Pulmonary artery endothelial cell (primary cell): ENCODE measurements at places on chromosomes 12 and 14.

DNA sequence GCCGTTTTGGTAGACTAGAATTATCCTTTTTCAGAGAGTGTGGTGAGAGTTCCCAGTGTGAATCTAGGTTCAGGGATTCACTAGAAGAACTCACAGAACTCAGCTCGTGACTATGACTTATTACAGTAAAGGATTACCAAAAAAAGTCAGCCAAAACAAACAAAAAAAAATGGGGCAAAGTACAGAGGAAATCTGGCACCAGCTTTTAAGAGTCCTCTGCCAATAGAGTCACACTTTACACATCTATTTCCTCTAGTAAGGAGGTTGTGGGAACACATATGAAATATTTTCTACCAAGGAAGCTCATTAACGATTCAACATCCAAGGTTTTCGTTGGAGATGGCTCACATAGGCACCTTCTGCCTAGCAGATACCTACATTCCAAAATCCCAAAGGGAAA, 28.2 kb downstream of the TSPAN19 start:
- DNase-seq = peak; percentile 17

DNA sequence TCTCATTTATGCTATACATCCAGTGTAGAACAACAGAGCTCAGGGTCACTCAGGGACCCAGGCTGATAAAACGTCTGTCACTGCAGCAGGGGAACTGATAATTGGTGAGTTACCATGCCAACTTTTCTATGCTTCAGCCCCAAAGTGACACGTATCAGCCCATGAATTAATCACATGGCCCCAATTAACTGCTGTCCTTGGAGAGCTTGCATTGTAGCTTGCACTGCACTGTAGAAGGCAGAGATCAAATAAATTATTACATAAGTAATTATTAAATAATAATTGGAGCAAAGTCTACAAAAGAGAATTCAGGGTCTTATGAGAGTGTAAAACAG, 144.6 kb downstream of the SUDS3 start:
- DNase-seq = no peak

DNA sequence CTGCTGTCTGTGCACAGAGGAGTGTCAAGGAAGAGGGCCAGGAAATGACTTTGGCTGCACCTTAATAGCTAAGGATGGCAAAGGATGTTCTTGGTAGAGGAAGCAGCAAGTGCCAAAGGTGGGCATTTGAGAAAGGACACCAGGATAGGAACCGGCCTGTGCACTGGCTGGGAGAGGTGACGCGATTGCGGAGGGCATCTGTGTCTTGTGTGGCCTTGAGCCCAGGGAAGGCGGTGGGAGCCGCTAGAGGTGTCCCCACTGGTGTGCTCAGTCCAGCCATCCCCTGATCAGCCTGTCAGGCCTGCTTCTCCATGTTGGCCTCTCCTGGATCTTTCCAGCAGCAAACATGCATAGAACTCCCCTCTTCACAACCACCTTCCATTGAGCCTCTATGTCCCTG, 30.2 kb downstream of the PAPLN start:
- DNase-seq = no peak

- DNase-seq = no peak
Measured at GRCh38 chr12:64072916-64073575, 149.1 kb downstream of the KICS2 start.

DNA sequence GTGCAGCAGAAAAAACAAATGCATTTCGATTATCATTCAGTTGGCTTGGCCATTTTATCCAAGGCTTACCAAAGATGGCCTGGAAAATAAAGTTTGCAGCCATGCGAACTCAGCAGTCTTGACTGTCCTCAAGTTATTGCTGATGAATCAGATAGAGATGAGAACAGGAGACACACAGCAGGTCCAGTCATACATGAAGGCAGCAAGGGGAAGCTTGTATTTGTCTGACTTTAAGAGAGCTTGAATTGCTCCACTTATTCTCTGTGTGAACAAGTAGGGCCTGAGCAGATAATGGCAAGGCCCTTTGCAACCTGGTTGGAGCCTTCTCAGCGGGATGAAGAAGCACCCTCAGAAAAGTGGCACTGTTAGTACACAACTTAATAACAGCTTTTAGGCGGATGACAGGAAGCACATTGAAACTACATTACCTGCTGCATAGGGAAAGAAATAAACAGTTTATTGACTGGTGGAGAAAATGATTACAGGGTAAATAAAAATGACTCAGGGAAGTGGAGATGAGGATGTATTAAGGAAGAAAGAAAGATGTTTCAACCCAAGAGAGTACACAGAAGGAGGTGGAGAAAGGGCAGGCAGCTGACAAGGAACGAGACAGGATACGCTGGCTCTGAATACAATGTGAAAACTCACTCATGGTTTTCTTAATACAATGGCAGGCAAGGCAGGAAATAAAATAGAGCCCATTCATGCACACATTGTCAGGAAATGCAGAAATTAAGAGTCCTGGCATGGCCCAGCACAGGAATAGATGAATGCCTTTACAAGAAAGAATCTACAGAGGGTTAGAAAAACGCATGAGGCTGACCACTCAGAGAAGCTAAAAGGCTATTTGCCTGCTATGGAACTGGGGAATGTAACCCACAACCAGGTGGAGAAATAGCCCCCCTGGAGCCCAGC, 128.4 kb downstream of the GALC start:
- peak; percentile 32 for DNase-seq

- no peak for DNase-seq
Measured at GRCh38 chr12:95213119-95213518, 4.1 kb downstream of the FGD6 start.

DNA sequence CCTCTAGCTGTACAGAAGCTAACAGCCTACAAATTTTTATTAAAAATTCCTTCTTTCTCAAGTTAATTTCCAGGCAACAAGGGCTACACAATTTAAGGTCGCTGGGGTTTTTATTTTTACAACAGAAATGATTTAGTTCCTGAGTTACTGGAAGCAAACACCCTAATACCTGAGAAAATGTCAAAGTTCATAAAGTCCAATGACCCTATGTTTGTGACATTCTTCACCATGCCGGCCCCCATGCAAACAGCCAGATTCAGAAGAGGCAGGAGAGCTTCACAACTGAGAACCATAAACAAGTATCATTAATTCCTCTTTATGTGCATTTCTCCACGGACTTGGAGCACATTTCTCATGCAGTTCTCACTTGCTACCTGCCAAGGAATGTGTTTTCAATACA, 236.2 kb upstream of the EGLN3 start:
- DNase-seq = no peak
